ENCODE measurements at places on chromosomes 5 and 9.

DNA sequence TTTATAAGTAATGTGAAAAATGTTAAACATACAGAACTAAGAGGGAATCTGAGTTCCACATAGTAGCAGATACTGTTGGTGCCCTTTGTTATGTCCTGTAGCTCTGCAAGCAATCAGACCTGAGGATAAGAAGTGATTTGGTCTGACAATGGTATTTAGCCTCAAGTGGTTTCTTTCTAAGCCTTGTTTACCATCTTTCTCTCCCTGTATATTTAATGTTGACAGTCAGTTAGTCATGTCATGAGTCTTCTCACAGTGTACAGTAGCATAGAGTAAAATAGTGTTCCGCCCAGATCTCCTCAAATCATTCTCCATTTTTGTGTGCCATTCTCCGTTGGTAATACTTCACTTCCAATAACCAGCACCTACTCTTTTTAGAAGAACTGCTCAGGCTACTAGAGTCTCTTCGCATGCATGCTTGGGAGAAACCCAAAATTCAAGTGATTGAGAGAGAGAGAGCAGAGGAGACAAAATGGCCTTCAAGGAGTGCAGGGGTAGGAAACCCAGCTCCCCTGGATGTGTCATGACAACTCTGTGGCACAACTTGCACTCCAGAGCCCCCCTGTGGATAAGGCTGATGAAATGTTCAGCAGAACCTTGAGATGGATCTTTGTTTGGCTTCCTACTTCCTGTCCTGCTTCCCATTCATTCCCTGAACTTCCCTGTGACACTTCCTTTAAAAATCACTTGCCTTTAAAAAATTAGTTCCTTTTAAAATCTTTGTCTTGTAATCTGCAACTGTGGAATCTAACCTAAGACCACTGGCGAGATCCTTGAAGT is 129.2 kb upstream of the FST start:
- no peak for DNase-seq

- no peak for DNase-seq
These were observed 61.5 kb downstream of the CRB2 start for GRCh38 chr9:123417289-123418051.

- DNase-seq: no peak
These were observed 158.3 kb downstream of the GIN1 start for GRCh38 chr5:102961671-102962070.

DNA sequence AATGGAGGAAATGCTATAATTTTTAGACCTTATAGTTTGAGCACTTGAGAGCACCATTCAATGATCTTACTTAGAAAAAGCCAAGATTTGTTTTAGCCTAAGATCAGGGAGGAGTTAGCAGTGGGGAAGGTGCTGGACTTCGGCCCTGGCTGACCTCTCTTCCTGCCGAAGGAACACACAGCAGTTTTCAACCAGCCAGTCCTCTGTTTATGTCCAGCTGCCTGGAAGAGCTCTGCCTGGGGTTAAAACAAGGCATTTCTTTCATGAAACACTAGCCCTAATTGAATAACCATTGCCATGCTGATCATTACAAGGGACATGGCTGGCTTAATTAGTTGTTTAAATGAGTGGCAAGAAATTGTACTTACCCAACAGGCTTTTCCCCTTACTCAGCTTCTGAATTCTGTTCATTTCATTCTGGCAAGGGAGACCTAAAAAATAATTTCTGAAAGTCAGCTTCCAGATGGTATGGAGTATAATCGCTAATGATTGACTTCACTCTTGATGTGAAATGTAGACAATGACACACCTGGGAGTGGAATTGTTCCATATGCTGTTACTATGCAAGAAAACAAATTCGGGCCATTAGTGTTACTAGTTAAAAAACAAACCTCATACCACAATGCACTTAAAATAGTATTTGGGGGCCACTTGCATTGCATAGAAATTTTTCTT is 514.2 kb downstream of the SPOCK1 start:
- DNase-seq: no peak

DNA sequence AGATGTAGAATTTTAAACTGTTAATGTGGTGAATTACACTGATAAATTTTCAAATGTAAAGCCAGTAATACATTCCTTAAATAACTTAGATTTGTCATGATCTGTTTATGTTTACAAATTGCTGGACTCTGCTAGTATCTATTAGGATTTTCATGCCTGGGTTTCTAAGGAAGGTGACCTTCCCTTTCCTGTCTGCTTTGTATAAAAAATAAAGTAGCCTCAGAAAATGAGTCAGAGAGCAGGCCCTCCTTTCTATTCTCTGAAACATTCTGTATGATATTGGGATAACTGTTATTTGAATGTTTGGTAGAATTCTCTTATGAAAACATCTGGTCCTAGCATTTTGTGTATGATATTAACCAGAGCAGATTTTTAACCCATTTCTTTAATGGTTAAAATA is 255.3 kb downstream of the SYK start:
- DNase-seq: no peak

- DNase-seq: no peak
These were observed 364.7 kb downstream of the PRELID2 start for GRCh38 chr5:145470396-145470979.

- no peak for DNase-seq
These were observed 138.7 kb downstream of the DRD1 start for GRCh38 chr5:175305251-175305650.

DNA sequence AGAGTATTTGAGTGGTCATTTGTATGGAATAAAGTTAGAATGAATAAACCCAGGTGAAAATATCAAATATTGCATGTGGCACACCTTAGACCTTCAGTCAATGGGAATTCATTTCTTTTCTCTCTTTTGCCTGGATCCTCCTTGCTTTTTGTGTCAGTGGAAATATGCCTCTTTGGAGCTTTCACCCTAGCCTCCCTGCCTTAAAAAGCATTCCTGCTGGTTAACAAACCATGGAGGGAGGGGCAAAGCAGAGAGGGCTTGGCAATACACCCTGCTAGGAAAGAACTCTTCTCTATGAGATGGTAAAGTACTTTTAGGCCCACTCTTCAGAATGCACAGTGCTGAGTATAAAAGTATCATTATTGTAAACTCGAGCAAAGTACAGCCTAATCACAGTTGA is 383.7 kb downstream of the DMAC1 start:
- DNase-seq: no peak

DNA sequence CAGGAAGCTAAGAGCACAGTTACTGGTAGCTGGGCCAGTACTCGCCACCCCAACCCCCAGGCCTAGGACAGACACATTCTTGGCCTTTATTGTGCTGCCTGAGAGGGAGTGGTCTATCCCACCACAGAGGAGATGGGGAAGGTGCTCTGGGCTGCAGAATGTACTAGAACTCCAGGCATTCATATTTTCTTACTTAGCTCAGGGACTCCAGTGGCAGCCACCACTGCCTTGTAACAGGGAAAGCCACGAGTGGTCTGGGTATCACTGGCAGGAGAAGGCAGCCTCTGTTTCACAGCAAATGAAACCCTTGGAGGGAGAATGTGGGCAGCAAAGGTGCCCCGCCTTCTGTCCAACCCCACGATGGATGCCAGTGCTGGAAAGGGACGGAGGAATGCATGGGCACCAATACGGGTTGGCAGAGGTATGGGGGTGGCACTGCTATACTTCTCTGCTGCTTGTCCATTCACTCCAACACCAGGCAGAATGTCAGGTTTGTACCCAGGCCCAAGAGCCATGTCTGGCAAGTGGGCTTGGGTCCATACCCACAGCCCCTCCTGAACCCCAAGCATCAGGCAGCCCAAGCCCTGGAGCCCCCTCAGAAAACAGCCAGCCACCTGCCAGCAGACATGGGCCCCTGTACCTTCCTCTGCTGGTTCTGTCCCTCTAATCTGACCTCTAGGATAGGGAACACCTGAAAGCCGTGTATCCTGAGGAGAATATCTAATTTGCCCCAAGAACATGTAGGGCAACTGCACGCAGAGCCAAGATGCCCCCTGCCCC is 4.6 kb downstream of the SEPTIN8 start:
- DNase-seq: no peak

DNA sequence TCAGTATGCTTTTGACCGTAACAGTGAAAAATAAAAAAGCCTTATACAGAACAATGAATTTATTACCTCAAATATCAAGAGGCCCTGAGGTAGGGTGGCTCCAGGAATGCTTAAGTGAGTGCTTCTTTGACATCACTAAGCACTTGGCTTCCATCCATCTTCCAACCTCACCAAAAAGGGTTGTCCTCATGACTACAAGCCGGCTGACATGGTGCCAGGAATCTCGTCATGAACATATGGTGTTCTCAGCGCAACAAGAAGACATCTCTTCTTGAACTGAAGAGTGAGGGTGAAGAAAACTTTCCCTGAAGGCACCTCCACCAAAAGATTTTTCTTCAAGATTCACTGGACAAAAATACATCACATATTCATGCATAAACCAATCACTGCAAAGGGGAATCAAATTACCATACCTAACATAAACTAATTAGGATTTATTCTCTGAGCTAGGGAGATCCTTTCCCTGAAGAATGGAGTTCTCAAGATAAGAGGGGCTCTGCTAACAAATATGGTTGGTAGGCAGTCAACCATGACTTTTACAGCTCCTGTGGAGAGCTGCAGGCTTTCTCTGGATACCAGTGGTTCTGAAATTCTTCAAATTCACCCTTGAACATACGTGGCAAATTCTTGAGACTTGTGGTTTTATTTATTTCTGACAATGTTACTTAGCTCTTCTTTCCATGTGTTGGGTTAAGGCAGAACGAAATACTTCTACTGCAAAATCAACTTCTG is 49.5 kb downstream of the AGXT2 start:
- DNase-seq: no peak

GRCh38 chr5:67178085-67178484 is 18.5 kb downstream of the CD180 start:
- DNase-seq: no peak

DNA sequence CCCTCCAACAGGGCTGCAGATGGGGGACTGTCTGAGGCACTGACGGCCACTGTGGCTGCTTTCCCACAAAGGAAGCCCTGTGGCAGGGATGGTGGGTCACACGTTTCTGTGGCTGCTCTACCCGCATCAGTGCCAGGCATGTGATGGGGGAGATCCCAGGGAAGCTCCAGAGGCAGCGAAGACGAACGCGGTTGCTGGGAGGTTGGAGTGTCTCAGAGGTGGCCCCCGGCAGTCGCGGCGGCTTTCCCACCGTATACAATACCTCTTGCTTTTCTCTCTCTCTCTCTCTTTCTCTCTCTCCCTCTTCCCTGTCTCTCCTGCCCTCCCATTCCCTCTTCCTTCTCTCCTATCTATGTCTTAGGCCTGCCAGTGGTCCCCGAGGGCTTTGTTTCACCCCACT is 56.7 kb downstream of the CYFIP2 start:
- DNase-seq: no peak

- no peak for DNase-seq
These were observed 6.2 kb downstream of the FER start for GRCh38 chr5:108753877-108754276.

GRCh38 chr5:127011153-127011552 is 19.2 kb downstream of the MARCHF3 start:
- DNase-seq: no peak

GRCh38 chr5:625516-625915 is 13.4 kb downstream of the CEP72 start:
- no peak for DNase-seq

- DNase-seq: no peak
These were observed 5.5 kb upstream of the NXNL2 start for GRCh38 chr9:88529496-88529895.

GRCh38 chr9:88852794-88853193 is 138.5 kb upstream of the S1PR3 start:
- DNase-seq: no peak

DNA sequence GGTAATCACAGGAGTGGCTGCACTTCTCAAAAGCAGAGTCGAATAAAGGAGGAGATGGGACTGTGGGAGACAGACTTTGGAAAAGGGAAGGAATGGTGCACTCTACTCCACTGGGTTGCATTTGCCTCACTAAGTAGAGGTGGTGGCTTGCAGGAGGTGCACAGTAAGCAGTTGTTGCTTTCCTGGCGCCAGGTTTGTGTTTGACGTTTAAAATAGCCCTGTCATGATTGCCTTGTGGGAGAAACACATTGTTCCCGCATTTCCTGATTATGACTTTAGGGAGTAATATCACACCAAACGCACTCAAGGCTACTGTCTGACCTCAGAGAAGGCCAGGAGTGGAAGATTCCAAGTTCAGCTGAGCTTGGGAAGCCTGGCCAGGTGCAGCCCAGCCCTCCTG is 36.7 kb downstream of the DMRT1 start:
- no peak for DNase-seq

DNA sequence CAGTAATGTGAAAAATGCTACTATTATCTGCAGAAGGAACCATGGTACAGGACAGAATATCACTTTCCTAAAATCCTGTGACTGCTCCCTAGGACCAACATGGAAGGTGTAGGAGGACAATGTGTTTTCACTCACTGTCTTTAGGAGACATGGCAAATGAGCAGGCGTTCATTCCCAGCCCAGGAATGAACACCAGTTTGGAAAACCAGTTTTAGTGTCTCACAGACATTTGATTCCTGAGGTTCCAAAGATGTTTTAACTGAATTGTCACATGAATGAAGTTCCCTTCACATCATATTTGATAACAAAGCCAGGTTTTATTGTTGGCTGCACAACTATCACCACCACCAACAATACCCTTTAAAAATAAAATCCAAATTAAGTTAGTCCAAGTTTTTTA is 178.2 kb downstream of the ENC1 start:
- DNase-seq: no peak

DNA sequence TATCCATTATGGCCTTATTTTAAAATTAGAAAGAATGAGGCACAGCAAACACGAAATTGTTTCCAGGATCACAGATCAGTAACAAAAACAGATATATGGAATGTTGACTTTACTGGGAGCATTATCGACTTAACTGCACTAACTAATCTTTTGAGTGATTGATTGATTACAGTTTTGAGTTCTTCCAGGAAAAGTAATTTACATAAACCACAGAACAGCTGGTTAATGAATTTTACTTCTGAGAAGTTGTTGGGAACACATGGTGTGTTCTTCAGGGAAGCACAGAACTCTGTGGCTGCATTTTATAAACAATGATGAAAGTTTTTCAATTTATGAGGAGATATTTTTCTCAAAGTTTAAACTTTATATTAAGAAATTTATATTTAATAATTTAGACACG is 802.4 kb upstream of the ACO1 start:
- no peak for DNase-seq

DNA sequence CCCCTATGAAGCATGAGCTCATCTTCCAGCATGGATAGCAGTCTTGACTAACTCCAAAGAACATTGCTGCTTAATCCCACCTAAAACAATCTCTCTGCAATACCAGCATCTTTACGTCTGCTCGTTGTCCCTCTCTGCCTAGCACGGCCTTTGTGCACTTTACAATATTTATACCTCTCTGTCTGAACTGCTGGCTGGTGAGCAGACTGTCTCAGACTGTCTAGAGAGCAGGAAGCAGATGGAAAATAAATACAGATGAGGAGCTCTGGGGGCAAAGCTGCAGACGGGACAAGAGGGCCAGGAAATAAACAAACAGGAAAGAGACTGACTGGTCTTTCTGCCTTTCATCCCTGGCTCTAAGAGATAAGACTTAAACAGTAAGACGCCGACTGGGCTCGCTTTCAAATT is 224.8 kb downstream of the ENC1 start:
- DNase-seq: no peak

DNA sequence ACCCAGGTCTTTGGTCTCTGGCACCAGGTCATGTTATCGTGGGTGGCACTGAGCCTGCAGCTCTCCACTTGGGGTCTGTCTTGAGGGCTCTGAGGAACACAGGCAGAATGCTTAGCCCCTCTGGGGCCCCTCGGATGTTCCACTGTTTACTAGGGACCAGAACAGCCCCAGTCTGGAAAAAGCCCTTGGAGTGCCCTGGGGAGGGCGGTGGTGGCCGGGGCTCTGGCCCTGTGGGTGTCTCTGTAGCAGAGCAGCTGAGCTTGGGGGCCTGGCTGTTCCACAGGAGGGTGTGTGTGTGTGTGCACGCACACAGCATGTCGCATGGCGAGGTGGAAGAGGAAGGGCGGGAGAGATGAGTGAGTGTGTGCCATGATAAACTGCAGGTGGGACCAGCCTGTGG is 15.4 kb downstream of the GPRIN1 start:
- no peak for DNase-seq

Data from NCI-H1092 (cell line).